Activated naive CD8-positive, alpha-beta T cell treated with anti-CD3 and anti-CD28 coated beads, Interleukin-2, amount 50 U/mL, for 16 hours (primary cell): ENCODE measurements at places on chromosomes 3 and 15.

DNA sequence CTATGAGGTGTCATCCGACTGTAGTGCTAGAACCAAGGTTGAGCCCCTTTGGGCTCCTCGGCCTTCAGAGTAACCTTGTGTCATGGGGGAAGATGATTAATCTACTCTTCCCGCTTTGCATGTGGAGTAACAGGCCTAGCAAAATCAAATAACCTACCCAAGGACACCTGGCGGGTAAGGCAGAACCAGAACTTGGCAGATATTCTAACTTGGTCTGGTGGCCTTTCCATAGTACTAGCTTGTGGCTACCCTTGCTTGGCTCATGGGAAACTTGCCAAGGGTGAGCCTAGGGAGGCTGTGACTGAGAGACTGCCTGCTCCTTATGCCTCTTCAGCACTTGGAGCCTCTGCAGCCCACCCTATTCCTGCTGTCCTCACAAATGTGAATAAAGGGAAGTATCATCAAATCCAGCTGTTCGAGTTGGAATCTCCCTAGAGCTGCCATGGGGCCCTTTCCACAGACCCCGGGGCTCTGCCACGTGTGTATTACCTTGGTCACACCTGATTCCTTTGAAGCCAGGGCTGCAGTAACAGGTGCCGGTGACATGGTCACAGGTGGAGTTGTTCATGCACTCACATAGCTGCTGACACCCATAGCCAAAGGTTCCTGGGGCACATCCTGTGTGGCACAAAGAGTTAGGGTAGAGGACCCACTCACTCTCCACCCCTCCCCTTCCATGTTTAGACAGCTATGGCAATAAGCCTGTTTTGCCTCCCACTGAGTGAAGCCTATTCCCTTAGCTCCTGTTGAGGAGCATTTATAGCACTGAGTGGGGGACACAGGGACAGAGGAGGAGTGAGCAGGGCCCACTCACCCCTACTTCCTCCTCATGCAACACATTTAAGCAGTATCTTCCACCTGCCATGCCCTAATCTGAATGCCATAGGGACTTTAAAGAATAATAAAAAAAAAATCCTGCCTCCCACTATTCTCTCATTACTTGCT is 46.0 kb downstream of the RAB11A start:
- DNase-seq, result no peak

DNA sequence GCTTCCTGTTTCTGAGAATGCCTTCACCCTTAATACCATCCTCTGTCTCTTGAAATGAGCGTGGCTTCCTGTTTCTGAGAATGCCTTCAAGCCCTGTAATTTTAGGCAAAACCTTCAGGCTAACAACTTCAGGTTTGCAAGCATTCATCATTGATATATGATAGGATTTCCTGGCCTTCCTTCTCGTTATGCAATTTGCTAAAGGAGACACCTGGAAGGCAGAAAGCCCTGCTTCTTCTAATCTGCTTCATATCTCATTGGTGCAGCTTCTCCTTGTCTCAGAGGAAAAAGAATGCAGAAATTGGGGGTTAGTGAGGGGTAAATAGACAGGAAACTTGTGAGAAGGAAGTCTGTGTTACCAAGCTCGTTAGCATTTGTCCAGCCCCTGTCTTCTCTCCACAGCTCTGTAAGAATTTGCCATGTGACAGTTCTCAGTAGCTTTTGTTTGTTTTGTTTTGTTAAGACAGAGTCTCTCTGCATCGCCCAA is 7.3 kb downstream of the ARL6IP5 start:
- DNase-seq, result no peak

- no peak for DNase-seq
Measured at GRCh38 chr3:9248522-9249271, 749 bp downstream of the SRGAP3 start.

DNA sequence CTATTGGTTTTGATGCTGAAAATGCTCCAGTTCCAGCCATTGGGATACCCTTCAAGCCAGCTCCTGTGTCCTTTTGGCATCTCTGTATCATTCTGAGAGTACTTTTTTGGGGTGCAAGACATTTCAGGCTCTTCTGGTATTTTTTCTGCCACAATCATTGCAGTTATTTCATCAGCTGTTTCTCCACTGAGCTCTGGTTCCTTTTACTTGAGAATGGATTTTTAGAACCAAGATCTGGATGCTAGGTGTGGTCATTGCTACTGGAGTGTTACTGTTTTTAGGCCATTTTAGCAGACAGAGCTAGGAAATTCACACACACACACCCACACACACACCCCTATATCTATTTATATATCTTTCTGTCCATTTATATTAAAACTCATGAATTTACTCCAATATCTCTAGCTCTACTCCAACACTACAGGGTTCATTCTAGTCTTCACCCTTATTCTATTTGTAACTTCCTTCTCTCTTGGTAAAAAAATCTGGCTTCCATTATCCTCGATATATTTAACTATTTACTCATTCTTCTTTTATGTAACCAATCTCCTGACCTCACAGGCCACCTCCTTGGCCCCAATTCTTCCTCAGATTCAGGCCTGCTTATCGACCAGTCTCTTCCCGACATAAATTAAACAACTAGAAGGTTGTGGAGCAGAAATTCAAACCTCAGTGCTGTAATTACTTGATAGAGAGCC is 17.0 kb downstream of the SLC35G2 start:
- no peak for DNase-seq

DNA sequence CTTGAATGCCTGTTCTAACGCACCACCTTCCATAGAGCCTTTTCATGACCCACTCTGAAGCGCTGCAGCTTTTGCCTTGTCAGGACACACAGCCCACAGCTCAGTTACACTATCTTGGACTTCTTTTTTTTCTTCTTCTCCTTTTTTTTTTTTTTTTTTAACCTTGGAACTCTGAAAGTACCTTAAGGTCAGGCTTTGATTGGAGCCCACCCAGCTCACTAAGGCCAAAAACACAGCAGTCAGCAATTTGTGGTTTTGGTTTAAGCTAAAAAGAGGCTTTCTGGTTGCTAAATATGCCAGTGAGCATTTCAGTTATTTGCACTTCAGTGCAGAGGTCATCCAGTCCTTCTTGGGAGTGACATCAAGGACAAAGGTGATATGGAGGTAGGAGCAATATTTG is 1.7 kb downstream of the SLC25A20 start:
- DNase-seq, result no peak

DNA sequence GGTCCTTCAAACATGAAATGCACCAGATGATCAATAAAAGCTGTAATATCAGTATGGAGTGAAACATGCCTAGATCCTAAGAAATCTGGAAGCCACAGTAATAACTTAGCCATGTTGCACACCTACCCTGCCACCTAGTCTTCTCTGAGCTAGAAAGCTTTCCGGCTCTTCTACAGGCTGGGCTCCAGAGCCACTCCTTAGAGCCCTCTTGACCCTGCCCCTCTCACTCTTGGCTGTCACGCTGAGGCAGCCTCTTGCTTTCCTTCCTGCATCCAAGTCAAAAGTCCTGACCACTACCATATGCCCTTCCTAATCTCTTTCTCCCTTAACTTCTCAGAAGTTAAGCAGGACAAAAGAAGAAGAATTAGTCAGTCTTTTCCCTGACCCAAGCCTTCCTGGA is 17.7 kb downstream of the RBM15B start:
- no peak for DNase-seq

DNA sequence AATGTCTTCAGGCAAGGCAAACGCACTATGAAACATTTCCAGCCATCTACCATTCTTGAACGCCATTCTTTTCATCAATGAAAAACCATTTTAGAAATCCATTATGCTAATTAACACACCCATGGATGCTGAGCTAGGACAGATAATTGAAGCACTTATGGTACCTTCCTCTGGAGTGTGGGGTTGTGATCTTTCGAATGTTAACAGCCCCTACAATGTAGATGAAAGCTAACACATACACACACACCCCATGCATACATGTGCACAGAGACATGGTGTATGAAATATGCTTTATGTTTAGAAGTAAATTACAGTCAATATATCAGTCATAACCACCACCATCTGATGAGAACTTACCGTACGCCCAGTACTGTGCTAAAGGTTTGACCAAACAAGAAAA is 189.1 kb downstream of the SHQ1 start:
- DNase-seq, result no peak

DNA sequence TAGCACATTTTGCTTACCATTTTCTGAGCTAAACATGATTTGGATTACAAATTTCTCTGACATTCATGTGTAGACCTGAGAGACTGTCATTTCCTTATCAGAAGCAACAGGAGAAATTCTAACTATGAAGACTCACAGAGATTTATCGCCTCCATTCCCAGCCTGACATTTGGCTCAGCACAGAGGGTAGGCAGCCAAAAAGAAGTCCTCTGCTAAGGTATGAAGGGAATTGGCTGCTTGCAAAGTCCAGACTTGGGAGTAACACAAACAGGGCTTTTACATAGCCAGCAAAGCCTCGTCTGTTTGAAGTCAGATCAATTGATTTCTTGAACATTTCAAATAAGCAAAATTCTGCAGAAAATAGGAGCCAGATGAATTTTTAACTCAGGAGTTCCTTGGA is 57.0 kb upstream of the CMSS1 start:
- DNase-seq, result no peak

DNA sequence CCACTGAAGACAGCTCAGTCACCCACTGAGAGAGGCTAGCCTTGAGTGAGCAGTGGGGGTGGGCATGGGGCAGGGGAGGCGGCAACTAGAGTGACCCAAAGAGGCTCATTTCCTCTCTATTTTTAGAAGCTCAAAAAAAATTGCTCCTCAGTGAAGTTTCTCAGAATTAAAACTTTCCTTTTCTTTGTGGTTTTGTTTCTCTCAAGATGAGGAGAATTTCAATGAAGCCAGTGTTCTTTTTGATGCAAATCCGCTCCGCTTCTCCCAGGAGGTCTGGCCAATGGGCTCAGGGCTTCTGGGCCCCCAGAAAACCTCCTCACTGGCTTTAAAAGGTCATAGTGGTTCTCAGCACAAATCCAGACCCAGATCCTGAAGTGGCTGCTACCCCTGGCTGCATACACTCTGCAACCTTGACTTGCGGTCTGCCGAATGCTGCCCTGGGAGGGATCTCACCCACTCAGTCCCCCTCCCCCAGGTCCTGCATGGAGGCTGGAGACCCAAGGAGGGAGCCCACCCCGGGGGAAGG is at the start of gene ACSBG1:
TSS of gene ACSBG1 (minus strand) at position 51 of the 526 bp plus-strand sequence. CDS start 64 bp downstream, outside the sequence.
- DNase-seq, result no peak

- no peak for DNase-seq
Measured at GRCh38 chr3:112382543-112383160, 49.7 kb downstream of the CD200 start.

- no peak for DNase-seq
Measured at GRCh38 chr3:23991683-23992628, 46.9 kb downstream of the NR1D2 start.

GRCh38 chr3:139122221-139122581 is 77.5 kb upstream of the PRR23C start:
- DNase-seq, result no peak

GRCh38 chr3:52062505-52062904 is 6.1 kb upstream of the DUSP7 start:
- DNase-seq, result no peak

DNA sequence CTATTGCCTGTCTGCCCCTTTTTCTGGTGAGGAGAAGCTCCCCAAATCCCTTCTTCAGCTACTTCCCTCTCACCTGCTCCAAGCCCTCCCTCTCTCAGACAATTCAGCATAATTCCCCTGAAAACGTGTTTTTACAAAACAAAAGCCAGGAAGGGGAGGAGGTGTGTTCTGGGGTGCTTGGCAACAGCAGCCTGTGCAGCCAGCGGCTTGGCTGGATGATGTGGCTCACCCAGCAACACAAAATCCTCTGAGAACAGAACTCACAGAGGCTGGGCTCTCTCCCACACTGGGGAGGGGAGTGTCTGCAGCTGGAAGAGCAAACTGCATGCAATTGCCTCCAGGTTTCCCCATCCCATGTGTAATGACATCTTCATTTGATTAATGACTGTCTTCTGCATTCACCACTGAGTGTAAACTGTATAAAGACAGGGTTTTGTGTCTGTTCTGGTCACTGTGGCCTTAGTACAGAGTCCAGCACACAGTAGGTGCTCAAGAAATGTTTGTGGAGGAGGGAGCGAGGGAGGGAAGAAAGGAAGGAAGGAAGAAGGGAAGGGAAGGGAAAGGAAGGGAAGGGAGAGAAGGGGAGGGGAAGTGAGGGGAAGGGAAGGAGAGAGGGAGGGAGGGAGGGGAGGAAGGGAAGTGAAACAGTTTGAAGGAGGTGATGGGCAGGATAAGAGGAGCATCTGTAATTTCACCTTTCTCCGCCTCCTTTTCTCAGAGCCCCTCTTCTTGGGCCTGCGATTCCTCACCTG is 70.1 kb upstream of the GLCE start:
- DNase-seq, result no peak
